ENCODE measurements at places on chromosomes 12 and 14.

- DNase-seq: no peak
These were observed 3.6 kb downstream of the NUDT4 start for GRCh38 chr12:93381161-93381975.

DNA sequence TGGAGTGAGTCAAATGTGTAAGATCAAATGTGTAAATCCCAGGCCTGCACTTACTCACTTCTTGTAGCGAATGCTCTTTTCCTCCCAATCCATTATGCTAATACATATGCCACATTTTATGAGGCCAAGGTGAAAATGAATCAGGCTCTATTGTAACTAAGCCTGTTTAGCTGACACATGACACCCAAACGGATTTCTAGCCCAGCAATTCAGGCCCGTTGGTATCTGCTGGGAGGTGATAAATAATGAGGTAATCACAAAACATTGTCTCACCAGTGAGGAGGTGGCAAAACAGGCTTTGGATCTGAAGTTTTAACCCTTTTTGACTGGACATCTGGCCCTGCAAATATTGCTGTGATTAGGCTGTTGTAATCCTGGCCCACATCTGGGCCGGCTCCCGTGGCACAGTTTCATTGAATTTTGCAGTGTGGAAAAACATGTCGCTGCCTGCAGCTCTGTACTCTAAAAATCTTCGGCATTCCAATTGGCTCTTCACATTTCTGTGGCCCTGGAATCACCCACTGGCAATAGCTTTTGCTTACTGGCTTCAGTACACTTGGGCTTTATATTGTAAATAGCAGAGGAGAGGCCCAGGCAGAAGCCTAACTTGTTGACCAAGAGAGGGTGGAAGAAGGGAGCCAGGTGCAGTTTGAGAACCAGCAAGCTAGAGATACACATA lies 106.1 kb downstream of the PAX9 start:
- no peak for DNase-seq

DNA sequence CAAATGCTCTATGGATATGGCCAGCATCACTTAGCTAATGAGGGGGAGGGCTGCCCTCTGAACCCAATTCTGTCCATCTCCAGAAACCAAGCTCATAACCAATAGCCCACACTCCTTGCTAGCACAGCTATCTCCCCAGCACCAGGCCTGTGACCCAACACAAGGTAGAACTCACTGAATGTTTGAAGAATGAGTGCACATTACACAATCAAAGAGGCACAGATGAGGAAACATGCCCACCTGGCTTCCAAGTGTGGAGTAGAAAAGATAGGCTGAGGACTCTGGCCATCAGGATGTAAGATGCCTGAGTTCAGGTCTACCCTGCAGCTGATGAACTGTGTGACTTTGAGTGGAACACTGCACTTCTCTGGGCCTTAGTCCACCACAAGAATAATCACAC lies 268.4 kb downstream of the BCL11B start:
- no peak for DNase-seq

GRCh38 chr12:80135624-80136023 lies 36.3 kb downstream of the OTOGL start:
- DNase-seq: no peak

DNA sequence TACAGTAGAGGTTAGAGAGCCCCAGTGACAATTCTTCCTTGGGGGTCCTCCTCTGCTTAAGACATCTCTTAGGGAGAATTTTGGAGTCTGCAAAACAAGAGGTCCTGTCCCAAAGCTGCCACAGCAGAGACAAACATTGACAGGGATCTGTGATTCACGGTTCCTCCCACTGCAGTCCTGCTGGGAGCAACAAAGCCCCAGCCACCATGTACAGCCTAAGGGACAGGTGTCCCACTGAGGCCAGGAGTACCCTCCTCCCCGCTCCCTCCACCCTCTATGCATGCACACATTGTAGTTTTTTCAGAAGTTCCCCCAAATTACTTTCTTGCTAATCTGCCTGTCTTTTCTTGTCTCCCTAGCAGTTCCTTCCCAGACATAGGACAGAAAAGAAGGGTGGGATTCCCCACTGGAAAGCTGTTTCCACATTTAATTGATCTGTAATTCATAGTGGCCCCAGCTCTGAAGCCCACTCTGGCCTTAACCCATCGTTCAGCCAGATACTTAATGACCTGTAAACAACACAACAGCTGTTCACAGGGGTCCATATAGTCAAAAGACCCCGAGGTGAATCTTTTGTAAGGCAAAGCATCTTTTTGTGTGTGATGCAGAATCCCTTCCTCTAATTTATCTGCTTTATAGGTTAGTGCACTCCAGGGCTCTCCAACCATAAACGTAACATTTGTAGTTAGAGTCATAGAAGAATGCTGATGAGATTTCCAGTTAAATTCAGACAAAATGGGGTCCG lies 13.9 kb upstream of the PRICKLE1 start:
- no peak for DNase-seq

DNA sequence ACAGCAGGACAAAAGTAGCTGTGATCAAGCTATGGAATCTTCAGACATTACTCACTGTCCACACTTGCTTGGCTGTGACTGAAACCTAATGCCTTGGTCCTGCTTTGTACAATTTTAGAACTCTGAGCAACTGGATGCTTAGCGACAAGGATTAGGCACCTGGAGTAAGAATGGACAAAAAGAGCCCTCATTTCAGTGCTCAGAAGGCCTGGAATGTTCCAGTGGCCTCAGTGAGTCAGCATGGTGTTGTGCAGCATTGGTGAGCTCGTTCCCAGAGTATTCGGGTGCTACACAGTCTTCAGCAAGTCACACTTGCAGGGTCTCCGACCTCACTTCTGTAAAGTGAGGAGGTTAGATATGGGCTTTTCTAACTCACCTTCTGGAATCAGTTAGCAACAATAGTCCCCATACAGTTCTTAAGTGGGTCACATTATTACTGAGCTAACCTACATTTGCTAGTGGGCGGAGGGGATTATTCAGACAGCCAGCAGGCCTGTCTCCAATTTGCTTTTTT lies 108.0 kb upstream of the MDM1 start:
- no peak for DNase-seq

- no peak for DNase-seq
These were observed 268.7 kb downstream of the AKAP6 start for GRCh38 chr14:32597771-32598170.

DNA sequence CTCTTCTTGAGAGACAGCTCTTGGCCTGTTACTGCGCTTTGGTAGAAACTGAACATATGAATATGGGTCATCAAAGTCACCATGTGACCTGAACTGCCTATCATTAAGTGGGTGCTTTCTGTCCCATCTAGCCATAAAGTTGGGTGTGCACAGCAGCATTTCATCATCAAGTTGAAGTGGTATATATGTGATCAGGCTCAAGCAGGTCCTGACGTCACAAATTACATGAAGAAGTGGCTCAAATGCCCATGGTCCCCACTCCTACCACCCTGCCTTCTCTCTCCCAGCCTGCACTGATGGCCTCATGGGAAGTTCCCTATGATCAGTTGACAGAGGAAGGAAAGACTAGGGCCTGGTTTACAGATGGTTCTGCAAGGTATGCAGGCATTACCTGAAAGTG lies 308.8 kb upstream of the MGAT4C start:
- DNase-seq: no peak

GRCh38 chr12:116106870-116107269 lies 170.6 kb downstream of the MED13L start:
- peak; percentile 34 for DNase-seq

- DNase-seq: no peak
These were observed 21.9 kb downstream of the OR6J1 start for GRCh38 chr14:22622255-22622654.

DNA sequence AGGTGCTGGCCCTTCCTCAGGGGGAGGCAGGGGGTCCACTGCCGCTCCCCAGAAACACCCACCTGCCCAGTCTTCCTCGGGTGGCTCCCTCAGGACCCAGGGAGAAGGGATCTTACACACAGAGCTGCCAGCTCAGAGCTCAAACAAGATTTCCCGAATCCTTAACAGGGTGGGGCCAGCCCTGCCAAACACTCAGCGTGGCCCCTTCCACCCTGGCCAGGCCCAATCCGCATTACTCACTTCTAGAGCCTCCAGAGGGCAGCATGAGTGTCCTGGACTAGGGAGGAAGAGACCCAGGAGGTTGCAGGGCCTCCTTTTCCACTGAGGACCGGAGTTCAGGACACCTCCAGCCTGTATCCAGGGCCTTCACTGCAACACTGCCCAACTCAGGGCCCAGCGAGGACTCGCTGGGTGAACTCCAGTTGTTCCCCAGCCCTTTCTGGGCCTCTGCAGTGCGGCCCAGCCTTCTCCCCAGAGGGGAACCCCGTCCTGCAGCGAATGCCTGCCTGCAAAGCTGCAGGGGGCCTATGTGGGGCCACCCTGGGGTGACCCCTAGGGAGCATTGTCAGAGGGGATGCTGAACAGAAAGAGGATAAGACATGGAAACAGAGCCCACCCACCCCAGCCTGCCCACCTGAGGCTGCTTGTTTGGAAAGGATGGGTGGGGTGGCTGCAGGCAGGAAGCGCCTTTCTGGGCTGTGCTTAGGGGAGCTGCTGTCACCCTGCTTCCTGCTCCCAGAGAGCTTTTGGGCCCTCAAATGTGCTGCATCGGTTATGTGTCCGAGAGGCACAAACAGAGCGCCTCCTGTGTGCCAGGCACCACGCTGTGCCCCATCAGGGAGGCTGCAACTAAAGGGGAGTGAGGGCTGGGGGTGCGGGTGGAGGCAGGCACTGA lies 43.8 kb downstream of the CCNK start:
- DNase-seq: peak; percentile 18

GRCh38 chr12:11513288-11513687 lies 117.9 kb upstream of the PRB2 start:
- DNase-seq: no peak

GRCh38 chr12:127280393-127281275 lies 986.3 kb upstream of the TMEM132C start:
- peak; percentile 69 for DNase-seq

DNA sequence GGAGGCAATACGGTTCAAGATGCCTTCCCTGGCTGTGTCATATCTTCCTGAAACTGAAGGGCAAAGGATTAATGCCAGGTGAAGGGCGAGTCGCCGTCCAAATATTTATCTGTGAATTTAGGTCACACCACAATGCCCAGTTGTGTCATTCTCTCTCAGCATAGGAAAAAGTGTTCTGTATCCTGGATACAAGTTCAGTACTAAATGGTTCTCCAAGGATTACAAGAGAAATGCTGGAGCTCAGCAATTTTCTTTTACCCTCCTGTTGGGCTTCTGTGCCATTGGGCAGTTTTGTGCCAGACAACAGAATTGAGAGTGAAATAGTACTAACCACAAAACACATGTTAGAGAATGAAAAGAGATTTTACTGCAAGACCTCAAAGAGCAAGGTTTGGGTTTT lies 493.9 kb downstream of the EGLN3 start:
- no peak for DNase-seq

DNA sequence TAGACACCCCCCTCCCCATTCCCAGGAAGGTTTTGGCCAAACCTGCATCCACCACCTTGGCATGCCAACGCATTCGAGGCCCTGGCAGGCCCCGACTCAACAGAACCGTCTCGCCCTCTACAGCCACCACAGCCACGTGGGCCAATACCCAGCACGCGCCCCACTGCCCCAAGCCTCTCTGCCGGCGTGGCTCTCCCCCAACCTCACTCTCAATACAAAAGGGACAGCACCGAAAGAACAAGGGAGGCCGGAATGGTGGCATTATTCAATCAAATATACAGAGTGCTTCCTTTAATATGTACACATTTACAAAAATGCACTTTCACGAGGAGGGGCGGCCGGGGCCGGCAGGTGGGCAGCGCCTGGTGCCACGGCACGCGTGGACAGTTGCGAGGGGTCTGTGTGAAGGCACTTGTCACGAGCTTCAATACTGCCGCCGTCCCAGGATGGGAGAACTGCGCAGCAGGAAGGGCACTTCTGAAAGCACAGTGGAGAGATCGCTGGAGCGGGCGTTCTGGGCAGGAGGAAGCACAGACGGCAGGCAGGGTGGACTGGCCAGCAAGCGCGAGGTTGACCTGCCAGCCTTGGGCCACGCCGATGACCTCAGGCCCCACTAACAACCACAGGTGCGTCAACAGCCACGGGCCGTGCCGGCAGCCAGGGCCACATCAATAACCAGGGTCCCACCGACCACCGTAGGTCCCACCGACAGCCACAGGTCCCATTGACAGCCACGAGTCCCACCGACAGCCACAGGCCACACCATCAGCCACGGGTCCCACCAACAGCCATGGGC lies 26.9 kb downstream of the JAG2 start:
- DNase-seq: no peak

GRCh38 chr12:10389904-10390303 lies at the start of gene KLRK1:
KLRK1 (minus strand) TSS chr12:10390041; CDS start chr12:10388810, 1,231 bp downstream.
- no peak for DNase-seq

DNA sequence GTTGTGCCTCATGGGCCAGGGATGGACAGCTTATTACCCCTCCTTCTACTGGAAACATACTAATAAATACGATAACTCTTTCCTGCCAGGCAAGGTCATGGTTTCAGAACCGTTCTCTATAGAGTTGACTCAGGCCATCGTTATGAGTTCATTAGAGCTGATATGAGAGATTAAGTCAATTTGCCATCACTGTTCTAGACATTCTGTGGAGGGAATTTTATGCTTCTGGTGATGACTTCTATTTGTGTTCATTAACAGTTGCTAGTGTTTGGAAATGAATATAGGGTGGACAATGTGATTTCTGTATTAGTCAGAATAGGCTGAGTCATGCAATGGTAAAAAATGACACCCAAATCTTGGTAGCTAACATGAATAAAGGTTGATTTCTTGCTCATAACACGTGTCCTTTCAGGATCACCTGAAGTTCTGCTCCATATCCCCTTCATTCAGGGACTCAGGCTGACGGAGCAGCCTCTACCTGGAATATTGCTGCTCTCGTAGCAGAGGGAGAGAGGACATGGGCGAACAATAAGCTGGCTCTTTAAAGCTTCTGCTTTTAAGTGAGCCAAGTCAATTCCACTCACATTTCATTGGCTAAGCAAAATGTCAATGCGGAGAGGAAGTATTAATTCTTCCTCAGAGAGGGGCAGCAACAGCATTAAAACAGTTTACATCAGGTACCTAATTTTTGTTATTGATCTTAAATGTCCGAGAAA lies 18.5 kb upstream of the TBPL2 start:
- no peak for DNase-seq

GRCh38 chr12:41605545-41606305 lies 417.6 kb downstream of the PDZRN4 start:
- no peak for DNase-seq

GRCh38 chr14:94779713-94780112 lies 9.8 kb upstream of the GSC start:
- no peak for DNase-seq
